AG09319 (cell line): ENCODE measurements at places on chromosomes 2 and 18.

- DNase-seq, result no peak
Observed at GRCh38 chr2:15117409-15118050, 443.6 kb downstream of the NBAS start.

DNA sequence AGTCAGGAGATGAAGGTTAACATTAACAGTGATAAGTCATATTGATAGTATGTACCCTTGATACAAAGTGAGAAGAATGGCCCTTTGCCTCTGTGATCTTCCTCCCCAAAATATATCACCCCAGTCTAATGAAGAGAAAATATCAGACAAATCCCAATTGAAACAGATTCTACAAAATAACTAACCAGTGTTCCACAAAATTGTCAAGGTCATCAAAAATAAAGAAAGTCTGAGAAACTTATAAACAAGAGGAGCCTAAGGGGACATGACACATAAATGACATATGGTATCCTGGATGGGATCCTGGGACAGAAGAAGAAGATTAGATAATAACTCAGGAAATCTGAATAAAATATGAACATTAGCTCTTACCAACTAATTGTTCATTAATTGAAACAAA, 398.4 kb downstream of the DSC3 start:
- no peak for DNase-seq

DNA sequence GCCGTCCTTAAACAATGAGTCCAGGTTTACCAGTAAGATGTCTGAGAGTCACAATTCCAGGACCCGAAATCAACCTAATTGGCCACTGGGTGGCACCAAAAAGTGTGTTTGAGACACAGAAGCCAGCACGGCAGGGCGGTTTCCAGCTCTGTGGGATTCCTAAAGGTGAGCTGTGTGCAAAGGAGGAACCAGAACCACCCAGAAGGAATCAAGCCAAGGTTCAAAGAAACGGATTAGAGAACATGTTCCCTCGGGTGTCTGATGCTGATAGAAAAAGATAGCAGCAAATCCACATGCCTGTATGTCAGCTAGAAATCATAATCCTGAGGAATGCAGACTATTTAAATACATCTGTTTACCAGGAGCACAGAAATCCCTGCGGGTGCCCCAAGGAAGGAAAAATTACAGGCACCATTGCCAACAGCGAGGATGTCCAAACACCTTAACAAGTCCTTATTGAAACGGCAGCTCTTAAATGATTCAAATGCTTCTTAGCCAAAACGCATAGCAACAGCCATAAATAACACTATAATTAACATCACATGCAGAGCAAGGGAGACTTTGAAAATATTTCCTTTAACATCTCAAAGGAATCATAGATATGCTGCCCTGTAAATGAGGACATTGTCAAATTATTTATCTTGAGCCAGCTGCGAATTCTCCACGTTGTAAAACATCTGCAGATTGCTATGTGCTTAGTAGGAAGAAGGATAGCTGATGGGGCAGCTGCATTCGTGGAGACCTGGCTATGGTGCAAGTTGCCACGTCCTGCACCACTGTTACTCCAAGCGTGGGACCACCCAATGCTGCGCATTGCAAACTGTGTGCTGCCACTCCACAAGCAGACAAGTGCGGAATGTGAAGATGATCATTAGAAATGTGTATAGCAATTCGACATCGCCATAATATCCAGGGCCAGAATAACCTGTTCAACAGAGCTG, 318.7 kb upstream of the NCKAP5 start:
- DNase-seq, result peak; percentile 63

- no peak for DNase-seq
Observed at GRCh38 chr2:75064691-75065396, 106.4 kb downstream of the POLE4 start.

- no peak for DNase-seq
Observed at GRCh38 chr18:57940166-57940660, 103.8 kb upstream of the NEDD4L start.
